GM23248 (cell line): ENCODE measurements at places on chromosomes 7 and 10. TPM values are rescaled to one million over a fixed set of nuclear protein-coding genes. Genes with fewer than 3 reads are reported as not detected.

Gene CALD1
- total RNA-seq = 674 and 698 TPM in 2 replicates

Gene KAT6B
- 7.7 and 15.0 TPM in 2 replicates for total RNA-seq

Gene MYO3A
- not detected in 2 replicates for total RNA-seq

Gene DLD
- 80.1 and 84.5 TPM in 2 replicates for total RNA-seq

Gene WEE2
- not detected in 2 replicates for total RNA-seq

Gene FOXI2
- total RNA-seq = not detected in 2 replicates

Gene PRKCQ
- total RNA-seq = not detected in 2 replicates

- H3K4me1 ChIP-seq = no peaks in the 10 kb centered on the region
- H3K27me3 ChIP-seq = no peaks in the 10 kb centered on the region
- DNase-seq = no peak
- H3K4me3 ChIP-seq = no peak overlapping the region
These were observed 69.7 kb upstream of the ZNRF2 start for GRCh38 chr7:30214651-30215137.

DNA sequence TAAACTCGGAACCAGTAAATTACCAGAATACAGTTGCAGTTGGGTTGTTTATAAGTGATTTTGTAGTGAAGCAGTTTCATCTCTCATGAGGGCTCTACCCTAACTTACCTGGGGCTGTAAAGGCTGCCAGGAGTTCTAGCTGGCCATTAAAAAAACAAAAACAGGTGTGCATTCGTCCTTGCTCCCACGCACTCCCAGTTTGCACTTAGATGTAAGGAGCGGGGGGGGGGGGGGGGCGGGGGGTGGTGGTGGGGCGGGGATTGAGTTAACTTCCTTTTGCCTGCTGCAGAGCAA, 2.3 kb upstream of the PFKFB3 start:
- H3K27ac ChIP-seq = no peak overlapping the region
- H3K4me3 ChIP-seq = no peak overlapping the region
- no peaks in the 10 kb centered on the region for H3K36me3 ChIP-seq

DNA sequence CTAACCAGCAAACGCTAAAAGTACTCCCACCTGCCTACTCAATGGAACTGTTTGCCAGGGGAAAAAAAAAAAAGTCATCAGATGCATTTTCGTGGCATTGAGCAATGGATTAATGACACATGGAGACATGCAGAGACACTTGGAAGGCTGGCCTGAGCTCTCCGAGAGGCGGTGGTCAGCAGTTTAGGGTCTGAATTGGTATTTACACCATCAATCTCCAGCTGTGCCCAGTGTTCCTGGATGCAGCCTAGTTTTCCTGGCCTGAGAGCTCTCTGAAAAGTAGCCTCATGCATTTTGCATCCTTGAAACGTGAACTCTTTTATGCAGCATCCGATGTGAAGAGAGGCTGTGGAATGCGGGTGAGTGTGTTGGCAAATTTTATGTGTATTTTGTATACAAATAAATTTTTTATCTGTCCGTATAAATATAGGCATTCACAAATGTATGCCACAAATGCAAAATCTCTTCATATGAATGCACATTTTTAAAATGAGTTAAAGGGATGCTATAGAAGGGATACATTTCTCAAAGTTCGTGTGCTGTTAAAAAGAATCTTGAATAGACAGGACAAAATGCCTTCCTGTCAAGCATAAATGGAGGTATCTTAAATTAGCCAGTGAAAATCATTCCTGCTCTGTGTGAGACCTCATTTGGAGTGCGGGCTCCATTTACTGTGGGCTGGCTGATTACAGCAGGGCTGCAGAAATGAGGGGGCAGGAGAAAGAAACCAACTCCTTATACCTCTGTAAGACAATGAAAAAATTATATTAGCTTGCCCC, 137.7 kb upstream of the PFKP start:
- H3K4me1 ChIP-seq = no peaks in the 10 kb centered on the region
- H3K36me3 ChIP-seq = no peaks in the 10 kb centered on the region
- H3K4me3 ChIP-seq = no peak overlapping the region
- no peak for DNase-seq
- H3K27ac ChIP-seq = no peak overlapping the region

DNA sequence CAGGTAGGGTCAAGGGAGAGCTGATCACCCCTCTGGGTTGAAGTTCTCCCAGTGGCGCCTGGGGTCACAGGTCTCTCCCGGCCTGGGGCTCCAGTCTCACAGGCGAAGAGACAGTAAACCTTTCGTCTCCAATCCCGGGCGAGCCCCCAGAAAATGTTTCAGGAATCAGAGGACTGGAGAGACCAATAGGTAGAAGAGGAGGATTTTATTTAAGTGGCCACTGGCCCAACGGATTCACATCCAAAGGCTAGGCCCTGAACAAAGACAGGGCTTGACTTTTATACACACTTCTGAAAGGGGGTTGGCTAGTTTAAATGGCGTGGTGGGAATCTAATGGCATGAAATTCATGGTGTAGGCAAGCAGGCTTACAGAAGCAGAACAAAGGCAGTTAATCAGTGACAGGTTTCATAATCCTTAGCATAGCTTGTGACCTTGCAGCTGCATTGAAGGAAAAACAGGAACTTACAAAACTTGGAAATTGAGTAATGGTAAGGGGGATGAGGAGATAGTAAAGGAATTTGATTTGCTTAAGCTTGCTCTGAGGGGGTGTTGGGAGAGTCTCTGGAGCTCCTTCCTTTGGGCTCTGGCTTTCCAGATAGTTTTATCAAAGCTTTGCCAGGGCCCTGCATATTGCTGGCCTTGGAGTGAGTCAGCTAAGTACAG, 105.5 kb downstream of the TRIM24 start:
- H3K4me1 ChIP-seq = no peaks in the 10 kb centered on the region
- peaks cover 17% of the 10 kb centered on the region; the same call in 1 of the 2 replicates for H3K36me3 ChIP-seq
- no peak overlapping the region for H3K27ac ChIP-seq
- H3K27me3 ChIP-seq = no peaks in the 10 kb centered on the region
- peak; percentile 30 for DNase-seq

GRCh38 chr7:42091461-42092291, 145.3 kb downstream of the GLI3 start:
- no peak overlapping the region for H3K27ac ChIP-seq
- no peaks in the 10 kb centered on the region for H3K36me3 ChIP-seq
- peaks cover 7% of the 10 kb centered on the region for H3K4me1 ChIP-seq
- no peaks in the 10 kb centered on the region for H3K27me3 ChIP-seq
- no peak for DNase-seq
- no peak overlapping the region for H3K4me3 ChIP-seq

GRCh38 chr7:155423337-155424285, 34.3 kb upstream of the EN2 start:
- no peak for DNase-seq
- H3K27ac ChIP-seq = no peak overlapping the region
- no peaks in the 10 kb centered on the region for H3K4me1 ChIP-seq
- no peaks in the 10 kb centered on the region for H3K36me3 ChIP-seq
- no peak overlapping the region for H3K4me3 ChIP-seq
- peaks cover 39% of the 10 kb centered on the region for H3K27me3 ChIP-seq

DNA sequence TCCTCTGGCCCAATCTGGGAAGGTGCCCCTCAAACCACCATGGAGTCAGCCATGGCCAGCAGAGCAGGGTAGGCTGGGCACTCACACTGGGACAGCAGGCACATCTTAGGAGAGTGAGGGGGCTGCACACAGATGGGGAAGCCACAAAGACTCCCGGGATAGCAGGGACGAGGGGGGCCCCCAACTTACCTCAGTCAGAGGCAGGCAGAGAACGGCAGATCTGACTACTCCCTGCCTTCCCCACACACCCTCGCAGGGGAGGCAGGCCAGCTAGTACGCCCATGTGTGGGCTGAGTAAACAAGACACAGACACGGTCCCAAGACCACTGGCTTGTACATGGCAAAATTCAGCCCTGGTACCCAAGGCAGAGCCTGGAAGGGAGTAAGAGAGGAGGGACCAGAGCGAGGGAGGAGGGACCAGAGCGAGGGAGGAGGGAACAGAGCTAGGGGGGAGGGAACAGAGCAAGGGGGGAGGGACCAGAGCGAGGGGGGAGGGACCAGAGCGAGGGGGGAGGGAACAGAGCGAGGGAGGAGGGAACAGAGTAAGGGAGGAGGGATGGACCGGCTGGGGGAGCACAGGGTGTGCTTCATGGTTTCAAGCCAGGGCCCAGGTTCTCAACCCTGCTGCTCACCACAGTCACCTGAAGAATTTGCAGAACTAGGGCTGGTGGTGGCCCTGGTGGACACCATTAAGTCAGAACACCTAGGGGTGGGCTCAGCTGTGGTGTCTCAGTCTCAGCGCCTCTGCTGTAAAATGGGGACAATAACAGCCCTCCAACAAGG, 73.8 kb downstream of the RGS10 start:
- H3K4me3 ChIP-seq = no peak overlapping the region
- peaks cover 25% of the 10 kb centered on the region for H3K27me3 ChIP-seq
- DNase-seq = no peak
- H3K27ac ChIP-seq = no peak overlapping the region
- no peaks in the 10 kb centered on the region for H3K4me1 ChIP-seq

DNA sequence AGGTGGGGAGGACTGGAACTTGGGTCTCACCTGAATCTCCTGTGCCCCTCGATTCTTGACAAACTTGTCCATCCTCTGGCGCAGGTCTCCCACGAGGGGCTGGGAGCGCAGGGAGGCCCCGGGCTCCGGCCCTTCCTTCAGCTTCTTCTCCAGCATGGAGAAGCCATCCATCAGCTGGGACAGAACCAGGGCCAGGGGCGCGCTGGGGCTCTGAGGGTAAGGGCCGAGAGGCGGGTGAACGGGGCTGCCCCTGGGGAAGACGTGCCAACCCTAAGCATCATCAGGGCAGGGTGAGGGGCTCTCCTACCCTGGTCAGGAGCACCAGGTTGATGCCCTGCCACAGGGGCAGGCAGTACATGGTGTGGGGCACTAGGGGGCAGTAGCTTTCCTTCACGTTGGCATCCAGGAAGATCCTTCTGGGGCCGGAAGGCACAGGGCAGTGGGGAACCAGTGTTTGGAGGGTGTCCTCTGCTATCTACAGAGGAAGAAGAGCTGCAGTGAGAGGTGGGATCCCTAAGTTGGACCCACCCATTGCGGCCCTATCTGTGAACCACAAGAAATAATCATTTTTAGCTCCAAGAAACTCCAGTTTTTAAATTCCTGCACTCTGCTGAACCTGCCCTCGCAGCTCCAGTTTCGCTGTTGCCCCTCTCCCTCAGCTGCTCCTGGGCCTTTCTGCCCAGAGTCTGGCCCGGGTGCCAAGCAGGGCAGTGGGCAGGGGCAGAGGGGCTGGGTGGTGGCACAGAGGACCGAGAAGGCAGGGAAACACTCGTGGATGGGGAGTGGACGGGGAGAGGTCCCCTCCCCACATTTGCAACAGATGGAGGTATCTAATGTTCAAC, 10.8 kb upstream of the PYROXD2 start:
- H3K27ac ChIP-seq = no peak overlapping the region
- H3K36me3 ChIP-seq = peaks cover 3% of the 10 kb centered on the region; the same call in 1 of the 2 replicates
- peak; percentile 55 for DNase-seq
- no peaks in the 10 kb centered on the region for H3K4me1 ChIP-seq
- no peaks in the 10 kb centered on the region for H3K27me3 ChIP-seq
- H3K4me3 ChIP-seq = no peak overlapping the region

DNA sequence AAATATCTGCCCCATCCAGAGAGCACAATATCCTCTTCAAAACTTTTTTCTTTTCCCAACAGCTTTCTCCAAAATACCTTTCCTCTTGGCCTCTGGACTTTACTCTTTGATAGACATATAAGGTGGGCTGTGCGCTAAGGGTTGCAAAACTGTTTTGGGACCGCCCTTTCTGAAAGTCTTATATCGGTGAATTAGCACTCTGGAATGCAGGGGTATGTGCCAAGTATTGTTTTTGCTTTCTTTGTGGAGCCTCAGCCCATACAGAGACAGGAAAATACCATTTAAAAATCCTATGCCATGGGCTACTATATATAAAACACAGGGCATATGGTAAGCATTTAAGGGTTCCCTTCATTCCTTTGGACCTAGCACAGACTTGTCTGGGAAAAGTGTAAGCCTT, 37.7 kb downstream of the PPP1R17 start:
- no peak overlapping the region for H3K27ac ChIP-seq
- H3K27me3 ChIP-seq = no peaks in the 10 kb centered on the region

- peak overlapping the region; percentile 3; the same call in 1 of the 2 replicates for H3K27ac ChIP-seq
- H3K27me3 ChIP-seq = no peaks in the 10 kb centered on the region
- no peaks in the 10 kb centered on the region for H3K36me3 ChIP-seq
- peak; percentile 39 for DNase-seq
- H3K4me1 ChIP-seq = peaks cover 21% of the 10 kb centered on the region
These were observed 605 bp downstream of the SUFU start for GRCh38 chr10:102504179-102504975.

DNA sequence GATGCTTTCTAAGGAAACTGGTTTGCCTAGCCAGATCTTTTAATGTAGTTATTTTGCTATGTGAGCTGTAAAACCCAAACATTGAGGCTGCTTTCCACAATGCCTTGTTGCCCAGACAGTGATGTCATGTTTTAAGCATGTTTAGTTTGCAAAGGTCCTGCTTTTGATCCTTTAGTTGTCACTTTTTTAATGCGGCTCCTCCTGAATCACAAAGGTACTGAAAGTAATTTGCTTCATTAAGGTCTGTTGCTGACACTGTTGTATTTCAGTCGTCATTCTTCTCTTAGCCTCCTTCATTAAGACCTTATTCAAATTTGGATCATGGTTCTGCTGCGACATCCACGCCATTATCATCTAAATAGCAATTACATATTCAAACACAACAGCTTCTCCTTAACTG, 10.6 kb downstream of the RPA3 start:
- H3K4me1 ChIP-seq = peaks cover 14% of the 10 kb centered on the region
- H3K27me3 ChIP-seq = no peaks in the 10 kb centered on the region
- no peaks in the 10 kb centered on the region for H3K36me3 ChIP-seq
- peak; percentile 51 for DNase-seq
- H3K27ac ChIP-seq = no peak overlapping the region

GRCh38 chr7:83036721-83037380, 125.8 kb downstream of the PCLO start:
- DNase-seq = no peak
- H3K4me3 ChIP-seq = no peak overlapping the region
- no peaks in the 10 kb centered on the region for H3K4me1 ChIP-seq
- H3K27me3 ChIP-seq = 0 out of 2 replicates have a peak, but pooled peaks cover 6% of the 10 kb centered on the region
- no peak overlapping the region for H3K27ac ChIP-seq
